G401 (cell line): ENCODE measurements at places on chromosomes 5 and 9.

- no peak for DNase-seq
Measured at GRCh38 chr9:69937360-69937759, 106.3 kb upstream of the MAMDC2 start.

- DNase-seq = no peak
Measured at GRCh38 chr9:71253011-71253410, 131.6 kb upstream of the TRPM3 start.

DNA sequence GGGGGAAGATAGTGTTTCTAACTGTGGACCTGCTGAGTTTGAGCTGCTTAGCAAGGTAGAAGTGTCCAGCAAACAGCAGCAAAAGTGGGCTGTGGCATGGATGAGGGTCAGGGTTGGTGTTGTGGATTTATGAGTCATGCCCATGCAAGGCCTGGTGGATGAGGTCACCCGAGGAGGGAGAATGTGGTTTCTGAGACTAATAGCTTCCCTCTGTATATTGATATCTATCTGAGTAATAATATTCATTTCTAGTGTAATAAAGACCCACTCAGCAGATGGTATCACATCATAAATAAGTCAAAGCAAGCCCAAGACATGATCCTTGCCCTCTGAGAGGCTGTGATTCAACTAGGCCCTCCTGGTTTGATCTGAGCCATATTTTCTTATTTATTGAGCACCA is 597.8 kb upstream of the CLINT1 start:
- no peak for DNase-seq

DNA sequence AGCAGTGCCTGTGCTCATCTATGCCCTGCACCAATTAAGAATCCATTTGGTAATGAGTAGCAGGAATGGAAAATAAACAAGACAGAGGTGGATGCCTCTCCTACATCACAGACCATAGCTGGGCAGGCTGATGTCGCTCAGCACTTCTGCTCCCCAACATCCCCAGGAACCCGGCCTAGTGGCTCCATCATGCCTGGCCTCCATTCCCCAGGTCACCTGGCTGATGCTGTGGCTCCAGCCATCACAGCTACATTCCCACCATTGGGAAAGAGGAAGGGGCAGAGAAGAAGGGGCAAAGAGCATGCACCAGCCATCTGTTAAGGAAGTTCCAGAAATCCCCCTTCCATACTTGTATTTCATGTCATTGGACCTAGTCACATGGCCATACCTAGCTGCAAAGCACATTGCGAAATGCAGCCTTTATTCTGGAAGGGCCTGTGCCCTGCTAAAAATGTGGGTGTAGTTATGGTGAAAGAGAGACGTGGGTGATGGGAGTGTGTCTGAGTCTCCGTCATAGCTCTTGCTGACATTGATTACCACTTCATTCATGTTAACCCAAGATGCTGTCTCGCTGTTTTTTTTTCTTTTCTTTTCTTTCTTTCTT is 86.1 kb upstream of the ADAMTS2 start:
- no peak for DNase-seq

GRCh38 chr5:132205385-132206125 is 22.1 kb downstream of the P4HA2 start:
- DNase-seq = no peak

GRCh38 chr9:118088090-118088489 is 383.9 kb downstream of the TLR4 start:
- no peak for DNase-seq

- DNase-seq = no peak
Measured at GRCh38 chr5:122715095-122715494, 59.8 kb upstream of the SNX2 start.

GRCh38 chr9:114626415-114627020 is 15.4 kb downstream of the TMEM268 start:
- DNase-seq = no peak

GRCh38 chr9:137433349-137433915 is 7.7 kb downstream of the ENTPD8 start:
- no peak for DNase-seq

DNA sequence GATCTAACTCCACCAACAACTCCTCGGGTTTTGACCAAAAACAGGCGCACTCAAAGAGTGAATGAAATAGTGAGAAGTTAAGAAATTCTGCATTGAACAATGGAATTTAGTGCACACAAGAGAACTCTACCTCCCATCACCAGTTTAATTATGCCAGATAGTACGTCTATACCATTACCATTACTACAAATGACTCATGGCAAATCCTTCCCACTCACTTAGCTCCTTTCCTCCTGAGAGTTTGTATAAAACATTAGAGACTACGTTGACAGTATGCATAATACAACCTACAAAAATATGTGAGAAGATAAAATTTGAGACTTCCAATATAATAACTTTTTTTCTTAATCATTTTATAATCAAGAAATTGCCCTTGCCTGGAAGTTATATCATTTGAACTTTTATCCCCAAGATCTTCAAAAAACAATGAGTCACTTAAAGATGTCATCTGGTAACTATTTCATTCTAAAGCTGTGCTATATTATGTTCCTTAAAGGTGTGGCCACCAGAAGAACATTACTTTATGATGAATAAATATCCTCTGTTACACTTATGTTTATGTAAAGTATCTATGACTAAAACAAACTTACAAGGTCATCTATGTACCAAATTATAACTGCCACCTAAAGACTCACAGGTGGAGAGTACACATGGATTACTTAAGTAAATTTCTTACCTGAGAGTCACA is 297.9 kb upstream of the PTGER4 start:
- DNase-seq = no peak

DNA sequence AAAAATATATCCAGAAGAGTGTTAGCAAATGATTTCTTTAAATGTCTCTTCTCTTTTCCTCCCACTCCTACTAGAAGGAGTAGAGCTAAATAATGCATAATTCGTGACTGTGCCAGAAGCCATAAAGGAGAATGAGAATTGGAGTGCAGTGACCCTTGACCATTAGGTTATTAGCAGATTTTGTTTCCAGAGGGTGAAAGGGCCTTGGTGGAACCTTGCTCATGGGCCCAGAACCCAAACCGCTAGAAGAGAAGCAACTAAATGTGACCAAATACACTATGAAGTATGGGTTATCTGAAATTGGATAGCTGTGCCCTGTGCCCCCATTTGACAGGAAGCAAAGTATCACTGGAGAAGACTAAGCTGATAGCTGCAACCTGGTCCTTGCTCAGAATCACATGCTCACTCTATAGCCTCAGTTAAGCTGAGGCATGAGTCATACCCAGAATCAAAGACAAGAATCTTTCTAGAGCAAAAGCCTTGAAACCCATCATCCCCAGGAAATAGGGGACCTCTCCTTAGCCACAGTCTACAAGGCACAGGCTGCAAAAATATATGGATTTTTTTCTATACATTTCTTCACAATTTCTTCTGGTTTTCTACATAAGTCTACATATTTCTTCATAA is 36.3 kb downstream of the CAPSL start:
- no peak for DNase-seq

GRCh38 chr5:133059621-133060020 is 7.8 kb downstream of the HSPA4 start:
- DNase-seq = no peak

DNA sequence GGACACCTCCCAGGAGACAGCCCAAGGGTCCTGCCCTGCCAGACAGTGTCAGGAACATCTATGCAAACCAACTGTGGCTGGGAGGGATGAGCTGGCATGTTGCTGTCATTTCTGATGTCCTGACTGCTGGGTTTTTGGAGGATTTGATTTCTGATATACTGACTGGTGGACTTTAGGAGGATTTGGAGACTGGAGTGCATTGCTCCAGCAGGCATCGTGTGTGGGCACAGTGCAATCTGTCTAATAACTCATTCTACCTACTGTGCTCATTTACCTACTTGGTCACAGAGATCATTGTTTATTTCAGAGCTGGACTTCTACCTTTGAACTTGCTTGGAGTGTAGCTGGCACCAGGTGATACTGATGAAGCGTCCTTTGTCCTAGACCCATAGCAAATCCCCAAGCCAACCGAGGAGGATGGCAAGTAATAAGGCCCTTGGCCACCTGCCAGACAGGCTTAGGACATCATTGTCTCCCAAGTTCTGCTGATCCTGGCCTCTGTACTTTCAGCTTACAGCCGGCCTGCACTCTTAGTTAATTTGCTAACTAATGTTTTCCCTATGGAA is 124.3 kb upstream of the ICE1 start:
- DNase-seq = peak; percentile 74

- no peak for DNase-seq
Measured at GRCh38 chr9:133823189-133824105, 85.3 kb upstream of the SARDH start.

DNA sequence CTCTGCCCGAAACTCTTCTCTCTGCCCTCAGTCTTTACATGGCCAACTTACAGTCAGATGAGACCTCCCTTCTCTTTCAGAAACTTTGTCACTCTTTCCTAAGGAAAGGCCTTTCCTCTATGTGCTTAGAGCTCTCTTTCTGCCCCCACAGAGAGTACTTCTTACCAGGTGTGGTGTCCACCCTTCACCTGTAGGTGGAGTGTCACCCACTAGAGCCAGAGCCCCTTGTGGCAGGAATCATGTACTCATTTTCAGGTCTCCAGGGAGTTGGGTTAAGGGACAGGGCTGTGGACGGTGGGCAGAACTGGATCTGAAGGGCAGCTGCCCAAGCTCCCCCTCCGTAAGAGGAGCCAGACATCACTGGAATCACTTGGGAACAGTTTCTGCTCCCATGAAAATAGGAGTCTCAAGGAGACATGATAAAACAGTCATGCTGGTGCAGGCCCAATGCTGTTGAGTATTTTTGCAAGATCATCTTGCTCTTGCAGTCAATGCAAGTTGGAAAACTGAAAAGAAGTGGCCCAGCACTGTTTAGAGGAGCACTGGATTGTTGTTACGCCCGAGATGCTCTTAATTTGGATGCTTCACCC is 436.7 kb downstream of the ZSWIM6 start:
- DNase-seq = no peak

DNA sequence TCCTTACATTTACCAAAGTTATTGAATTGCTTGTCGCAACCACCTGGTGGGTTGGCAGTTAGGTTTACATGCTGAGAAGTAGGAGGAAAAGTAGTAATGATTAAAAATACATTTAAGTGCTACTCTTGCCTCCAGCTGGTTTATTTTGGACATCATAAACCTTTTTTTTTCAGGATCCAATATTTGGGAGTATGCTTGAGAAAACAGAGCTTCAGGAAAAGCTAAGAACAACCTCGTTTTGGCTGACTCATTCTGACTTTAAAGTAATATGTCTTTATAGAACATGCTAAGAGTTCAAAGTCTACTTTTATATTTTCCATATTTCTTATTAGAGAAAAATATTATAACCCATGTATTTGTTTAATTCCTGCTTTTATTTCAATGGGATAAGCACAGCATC is 41.7 kb upstream of the BNC2 start:
- DNase-seq = no peak

DNA sequence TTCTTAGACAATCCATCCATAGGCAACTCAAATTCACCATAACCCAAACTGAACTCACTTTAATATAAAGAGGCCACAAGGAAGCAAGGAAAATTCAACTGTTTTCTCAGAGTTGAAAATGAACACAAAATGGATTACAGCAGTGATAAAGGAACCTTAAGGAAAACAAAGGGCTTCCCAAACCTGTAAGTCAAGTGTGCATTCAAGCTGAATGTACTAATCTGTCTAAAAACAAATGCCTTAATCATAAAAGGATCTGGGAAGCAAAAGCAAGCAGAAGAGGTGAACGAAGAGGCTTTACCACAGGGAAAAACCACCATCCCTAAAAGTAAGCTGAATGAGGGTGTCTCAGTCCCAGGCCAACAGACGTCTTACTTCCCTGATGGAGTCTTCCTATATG is 13.6 kb downstream of the FBXW11 start:
- no peak for DNase-seq

- DNase-seq = no peak
Measured at GRCh38 chr5:32088214-32088613, 85.9 kb downstream of the GOLPH3 start.

DNA sequence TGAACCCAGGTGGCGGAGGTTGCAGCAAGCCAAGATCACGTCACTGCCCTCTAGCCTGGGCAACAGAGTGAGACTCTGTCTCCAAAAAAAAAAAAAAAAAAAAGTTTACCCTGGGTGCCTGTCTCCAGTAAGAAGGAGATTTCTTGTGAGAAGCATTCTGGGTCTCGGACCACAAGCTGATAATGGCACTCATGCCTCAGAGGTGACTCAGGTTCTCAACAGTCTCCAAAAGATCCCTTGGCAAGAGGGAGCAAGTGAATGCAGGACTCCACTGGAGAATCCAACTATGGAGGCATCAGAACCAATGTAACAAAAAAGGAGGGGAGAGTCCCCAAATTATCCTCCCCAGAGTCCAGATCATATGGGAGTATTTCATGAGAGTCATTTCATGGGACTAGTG is 106.0 kb upstream of the LRRTM2 start:
- DNase-seq = no peak

GRCh38 chr5:141412854-141413539 is at the start of gene PCDHGA10:
Gene PCDHGA10 (plus strand): TSS chr5:141412987. CDS start chr5:141413176, 189 bp downstream.
- DNase-seq = peak; percentile 36

DNA sequence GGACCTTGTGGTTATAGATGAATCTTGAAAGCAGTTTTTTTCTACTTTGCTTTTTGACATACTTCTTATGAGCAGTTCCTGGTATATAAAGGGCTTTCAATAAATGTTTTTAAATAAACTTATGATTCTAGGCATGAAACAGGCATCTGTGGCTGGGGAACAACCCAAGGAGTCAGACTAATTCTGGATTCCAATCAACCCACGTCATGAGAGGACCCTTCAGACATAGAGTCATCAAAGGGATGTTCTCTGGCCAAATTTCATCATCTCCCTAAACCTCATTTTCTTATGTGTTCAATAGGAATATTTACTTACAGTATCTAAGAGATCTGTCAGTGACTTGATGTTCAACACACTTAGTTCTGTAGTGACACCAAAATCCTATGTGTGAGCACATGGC is 243.8 kb upstream of the ZNF462 start:
- DNase-seq = no peak

- DNase-seq = no peak
Measured at GRCh38 chr5:80607832-80608231, 37.8 kb upstream of the ANKRD34B start.

- DNase-seq = no peak
Measured at GRCh38 chr5:51096859-51097258, 286.4 kb upstream of the ISL1 start.

DNA sequence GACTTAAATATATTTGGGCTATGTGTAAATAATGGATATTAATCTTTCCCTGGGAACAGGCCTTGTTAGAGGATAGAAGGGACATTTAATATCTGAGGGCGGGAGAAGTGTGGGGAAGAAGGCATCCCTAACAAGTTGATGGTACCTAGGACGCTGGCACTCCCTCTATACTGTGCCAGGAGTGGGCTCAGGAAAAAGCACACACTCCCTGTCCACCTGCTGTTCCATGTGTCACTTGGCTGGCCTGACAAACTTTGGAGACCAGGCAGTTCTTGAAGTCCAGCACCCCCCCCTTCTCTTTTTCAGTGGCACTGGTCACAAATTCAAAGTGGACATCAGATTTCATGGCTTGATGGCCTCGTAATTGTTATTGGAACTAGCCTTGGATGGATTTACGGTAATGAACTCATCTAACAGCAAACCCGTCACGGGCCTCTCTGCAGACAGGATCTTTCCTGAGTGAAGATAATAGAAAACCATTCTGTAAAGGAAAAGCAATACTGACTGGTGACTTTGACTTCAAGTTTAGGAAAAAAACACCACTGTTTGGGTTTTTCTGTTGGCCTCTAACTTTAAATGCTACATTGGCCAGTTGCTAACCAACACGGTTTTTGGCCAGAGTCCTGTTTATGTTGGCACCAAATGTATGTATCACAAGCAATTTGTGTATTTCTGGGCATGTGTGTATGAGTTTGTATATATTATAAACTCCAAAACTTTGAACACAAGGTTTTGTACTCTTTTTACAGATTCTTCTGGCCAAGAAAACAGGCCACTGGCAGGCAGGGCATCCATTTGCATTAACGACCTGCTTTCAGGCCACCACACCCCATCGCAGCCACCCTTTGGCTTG is 552.6 kb downstream of the CCDC171 start:
- no peak for DNase-seq

GRCh38 chr5:15587916-15588315 is 87.9 kb downstream of the FBXL7 start:
- no peak for DNase-seq
